AG09319 (cell line): ENCODE measurements at places on chromosomes 4 and X.
A peak's percentile ranks its signal among the peaks of the same experiment; 100 is the strongest.

DNA sequence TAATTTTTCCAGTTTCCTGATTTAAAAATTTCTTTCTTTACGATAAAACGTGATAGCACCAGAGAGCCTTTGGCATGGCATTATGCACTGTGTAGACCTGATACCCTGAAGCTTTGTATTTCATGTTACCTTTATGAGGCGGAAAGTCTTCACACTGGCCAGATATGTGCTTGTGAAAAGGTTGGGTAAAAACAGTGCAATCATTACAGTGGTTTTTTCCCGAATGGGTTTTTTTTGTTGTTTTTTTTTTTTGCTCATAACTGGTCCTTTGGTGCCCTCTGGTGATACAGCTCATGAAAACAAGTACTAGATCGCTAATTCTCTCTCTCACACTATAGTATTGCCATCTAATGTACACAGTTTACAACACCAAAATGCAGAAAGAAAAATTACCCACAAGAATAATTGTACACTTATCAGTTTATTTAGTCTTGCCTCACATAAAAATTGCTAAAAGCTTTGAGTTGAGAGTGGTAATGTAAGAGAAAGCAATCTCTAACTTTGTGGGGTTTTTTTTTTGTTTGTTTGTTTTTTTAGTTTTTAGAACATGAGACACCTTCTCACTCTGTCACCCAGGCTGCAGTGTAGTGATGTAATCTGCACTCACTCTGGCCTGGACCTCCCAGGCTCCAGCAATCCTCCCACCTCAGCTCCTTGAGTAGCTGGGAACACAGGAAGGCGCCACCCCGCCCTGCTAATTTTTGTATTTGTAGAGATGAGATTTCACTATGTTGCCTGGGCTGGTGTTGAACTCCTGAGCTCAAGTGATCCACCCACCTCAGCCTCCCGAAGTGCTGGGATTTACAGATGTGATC, 21.3 kb downstream of the SPCS3 start:
- DNase-seq, result peak; percentile 34

- no peak for DNase-seq
Measured at GRCh38 chrX:66024092-66024467, 15.8 kb downstream of the VSIG4 start.

- no peak for DNase-seq
Measured at GRCh38 chr4:142585411-142585810, 260.7 kb downstream of the INPP4B start.

GRCh38 chr4:82360298-82361177, 13.3 kb downstream of the HNRNPD start:
- DNase-seq, result no peak

DNA sequence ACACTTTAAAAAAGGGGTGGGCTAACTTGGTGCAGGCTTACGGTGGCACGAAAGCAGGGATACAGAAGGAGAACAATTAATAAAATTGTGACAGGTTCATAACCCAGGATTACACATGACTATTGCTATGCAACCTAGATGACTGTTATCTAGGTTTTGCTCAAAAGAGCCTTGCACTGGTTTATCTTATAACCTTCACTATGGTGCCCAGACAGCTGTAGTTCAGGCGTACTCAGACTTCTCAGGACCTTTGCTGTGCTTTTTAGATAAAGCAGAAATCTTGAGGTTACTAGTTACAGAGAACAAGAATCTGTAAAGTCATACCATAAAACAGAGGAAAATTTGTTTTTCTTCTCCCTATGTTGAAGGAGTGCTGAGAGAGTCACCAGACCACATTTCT, 44.4 kb downstream of the UGT2A3 start:
- no peak for DNase-seq

- no peak for DNase-seq
Measured at GRCh38 chr4:166655231-166655630, 579.1 kb downstream of the SPOCK3 start.

DNA sequence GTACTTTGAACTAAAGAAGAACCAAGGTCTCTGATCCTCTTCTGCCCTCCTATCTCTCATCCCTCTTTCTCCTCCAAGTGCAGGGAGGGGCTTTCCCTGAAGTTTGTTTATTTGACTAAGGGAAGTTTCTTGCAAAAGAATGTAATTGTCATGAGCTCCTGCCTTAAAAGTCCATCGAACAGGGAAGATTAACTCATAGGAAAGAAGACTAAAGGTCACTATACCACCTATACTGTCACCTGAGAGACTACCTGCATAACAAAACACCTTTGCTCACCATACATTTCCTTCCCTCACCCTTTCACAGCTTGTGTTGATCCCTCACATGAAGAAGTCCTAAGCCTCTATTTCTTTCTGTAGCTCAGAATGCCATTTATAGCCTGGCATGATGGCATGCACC, 59.4 kb upstream of the C4orf54 start:
- no peak for DNase-seq

DNA sequence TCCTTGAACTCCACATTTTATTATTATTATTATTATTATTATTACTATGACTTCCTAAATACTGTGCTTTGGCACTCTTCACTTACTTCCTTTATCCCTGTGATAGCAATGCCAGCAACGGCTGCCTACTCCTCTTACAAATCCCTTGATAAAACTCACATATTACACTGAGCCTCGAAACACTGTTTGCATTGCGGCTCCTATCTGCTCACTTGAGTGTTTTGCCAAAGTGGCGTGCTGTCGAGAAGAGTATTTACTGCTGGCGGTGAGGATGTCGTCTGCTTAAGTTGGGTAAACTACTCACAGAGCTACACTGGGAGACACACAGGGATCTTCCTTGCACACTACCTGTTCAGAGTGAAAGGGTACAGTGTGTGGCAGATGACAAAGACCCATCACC, 143.4 kb upstream of the VCX3A start:
- no peak for DNase-seq

DNA sequence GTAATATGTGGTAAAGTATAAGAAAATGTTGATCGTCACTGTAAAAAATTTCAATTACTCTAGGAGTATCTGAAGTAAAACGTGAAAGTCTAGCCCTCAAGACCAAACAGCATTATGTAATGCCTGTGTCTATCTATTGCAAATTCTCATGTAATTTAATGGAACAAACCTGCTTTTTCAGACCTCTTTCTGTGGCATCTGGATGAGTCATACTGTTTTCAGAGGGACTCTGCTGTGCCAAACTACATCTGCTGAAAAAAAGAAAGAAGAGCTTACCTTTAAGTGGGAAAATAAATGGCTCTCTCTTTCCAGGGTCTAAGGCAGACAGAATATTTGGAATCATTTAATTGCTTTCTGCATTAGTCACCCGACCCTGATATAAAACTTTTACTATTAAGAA, 89.8 kb upstream of the ARMCX2 start:
- no peak for DNase-seq

- DNase-seq, result no peak
Measured at GRCh38 chr4:47721485-47721884, 116.4 kb downstream of the CORIN start.

DNA sequence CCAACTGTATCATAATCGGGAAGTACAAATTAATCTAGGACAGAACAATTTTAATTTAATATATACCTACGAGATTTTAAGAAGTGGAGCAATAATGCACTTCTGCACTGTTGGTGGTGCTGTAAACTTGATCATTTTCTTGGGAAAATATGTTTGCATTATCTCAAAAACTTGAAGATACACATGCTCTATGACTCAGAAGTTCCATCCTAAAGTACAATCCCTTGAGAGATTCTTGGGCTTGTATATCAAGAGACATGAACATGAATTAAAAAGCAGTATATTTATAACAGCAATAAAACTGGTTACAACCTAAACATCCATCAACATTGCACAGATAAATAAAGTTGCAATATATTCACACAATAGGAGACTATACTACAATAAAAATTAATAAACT, 168.8 kb downstream of the CLCN4 start:
- no peak for DNase-seq

DNA sequence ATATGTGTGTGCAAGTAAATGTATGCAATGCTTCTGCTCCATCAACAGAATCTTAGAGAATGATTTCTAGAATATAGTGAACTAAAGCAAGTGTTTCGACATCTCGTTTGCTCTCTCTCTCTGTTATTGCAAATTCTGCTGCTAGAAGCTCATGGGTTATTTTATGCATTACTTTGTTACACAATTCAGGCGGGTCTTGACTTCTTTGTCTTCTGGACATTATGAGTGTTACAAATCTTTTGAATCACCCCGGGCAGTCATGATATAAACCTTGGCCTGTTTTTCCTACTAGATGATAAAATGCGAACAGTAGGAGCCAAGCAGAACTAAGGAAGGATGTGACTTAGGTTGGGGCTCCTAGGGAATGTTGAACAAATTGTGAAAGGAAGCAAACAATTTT, 166.4 kb upstream of the SFRP2 start:
- no peak for DNase-seq

DNA sequence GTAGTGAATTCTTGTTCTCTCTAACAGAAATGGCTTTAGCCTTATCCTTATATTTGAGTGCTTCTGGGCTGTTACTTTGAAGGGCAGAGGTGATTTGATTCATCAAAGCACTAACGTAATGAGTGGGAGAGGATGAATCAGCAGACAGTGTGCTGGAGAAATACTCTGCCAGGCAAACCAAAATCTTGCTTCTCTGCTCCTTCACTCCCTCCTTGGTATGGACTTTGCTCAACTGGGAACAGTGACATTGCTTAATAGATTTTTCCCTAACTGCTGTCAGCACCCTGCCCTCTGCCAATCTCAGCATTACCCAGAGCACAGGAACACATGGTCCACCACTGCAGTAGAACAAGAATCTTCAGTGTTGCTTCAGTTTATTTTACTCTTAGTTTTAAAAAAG, 56.0 kb downstream of the PDLIM5 start:
- DNase-seq, result no peak

DNA sequence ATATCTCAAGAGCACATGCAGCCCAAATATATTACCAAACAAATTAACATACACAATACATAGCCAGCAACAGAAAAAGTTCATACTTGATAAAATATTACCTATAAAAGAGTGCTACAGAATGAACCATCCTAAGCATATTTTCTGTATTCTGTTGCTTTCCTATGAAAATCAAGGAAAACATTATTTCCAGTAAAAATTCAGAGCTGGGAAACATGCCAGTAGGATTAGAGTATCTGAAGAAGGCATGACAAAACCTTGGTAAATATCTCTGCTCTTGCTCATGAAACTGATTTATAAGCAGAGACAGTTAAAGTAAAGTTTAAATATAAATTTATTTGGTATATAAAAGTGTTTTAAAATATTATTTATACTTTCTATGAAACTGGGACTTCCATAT, 599.7 kb downstream of the ARAP2 start:
- no peak for DNase-seq

DNA sequence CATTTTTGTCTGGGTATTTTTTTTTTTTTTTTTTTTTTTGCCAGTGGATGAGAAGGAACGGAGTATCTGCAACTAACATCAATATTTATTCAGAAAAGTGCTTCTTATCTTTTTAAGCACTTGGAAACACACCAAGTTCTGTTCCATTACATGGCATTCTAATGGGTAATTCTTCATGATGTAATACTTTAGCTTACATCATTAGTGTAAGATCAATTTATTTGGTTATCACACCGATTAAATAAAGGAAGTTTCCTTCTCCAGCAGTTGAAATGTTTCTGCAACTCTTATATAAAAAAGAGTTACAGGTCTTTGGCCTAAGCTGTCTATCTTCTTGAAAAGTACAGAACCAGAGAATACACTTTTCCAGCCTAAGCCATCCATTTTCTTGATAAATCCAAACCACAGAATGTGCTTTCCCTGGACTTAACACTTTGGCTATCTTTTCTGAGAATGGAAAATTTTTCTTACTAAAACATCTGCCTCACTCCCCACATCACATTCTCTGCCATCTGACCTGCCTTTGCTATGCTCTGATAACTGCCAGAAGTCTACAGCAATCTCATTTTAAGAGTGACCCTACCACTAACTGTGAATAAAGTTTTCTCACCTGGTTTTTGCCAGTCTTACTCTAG, 191.9 kb upstream of the MAB21L2 start:
- no peak for DNase-seq

GRCh38 chr4:6869944-6870343, 39.7 kb upstream of the TBC1D14 start:
- DNase-seq, result no peak

- DNase-seq, result no peak
Measured at GRCh38 chr4:175891851-175892250, 79.8 kb upstream of the GPM6A start.

DNA sequence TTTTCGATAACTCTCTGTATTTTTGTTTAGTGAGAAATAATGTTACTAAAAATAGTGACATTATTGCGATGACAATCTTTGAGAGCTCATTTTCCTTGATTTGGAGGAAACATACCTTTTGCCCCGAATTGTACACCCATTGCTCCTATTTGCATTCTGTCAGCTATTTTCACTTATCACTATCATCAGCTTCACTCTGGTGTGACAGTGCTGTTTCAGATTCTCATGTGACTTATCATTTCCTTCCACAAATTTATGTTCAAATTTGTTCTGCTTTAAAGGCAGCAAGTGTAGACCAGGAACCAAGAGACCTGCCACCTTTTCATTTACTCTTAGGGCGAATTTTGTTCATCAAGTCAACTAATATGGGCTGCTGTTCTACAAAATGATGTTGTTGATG, 179.4 kb downstream of the RBM46 start:
- DNase-seq, result no peak

DNA sequence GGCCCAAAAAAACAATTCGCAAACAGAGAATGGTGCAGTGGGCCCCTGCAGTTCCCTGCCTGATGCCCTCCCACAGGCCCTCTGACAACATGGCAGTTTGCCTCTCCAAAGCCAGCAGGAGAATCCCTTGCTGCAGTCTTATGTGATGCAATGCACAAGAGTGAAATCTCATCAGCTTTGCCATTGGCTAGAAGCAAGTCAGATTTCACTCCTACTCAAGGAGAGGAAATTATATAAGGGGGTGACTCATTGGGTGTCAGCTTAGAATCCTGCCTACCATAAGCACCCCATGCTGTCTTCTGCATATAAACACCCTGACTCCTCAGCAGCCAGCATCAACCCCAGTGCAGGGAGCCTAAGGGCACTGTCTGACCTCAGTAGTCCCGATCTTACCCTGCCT, 157.3 kb upstream of the LDB2 start:
- peak; percentile 65 for DNase-seq

- no peak for DNase-seq
Measured at GRCh38 chrX:138886769-138887168, 175.3 kb upstream of the FGF13 start.

DNA sequence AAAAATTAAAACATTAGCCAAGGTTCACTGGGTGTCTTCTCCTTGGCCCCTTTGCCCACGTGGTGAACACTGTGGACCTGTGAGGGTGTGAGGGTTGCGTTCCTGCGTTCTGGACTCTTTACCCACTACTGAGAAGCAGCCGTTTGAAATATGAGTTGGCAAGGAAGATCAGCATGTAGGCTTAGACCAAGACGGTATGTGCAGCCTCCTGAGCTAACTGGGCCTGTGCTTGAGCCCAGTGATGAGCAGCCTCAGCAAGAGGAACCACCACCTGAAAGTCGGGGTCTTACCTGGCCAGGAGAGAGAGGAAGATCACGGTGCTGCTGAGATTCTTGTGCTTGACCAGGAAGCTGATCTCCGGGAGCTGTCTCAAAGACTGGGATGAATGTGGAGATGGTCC, 19.5 kb downstream of the RGS12 start:
- DNase-seq, result no peak

GRCh38 chrX:49041744-49042580, 1.2 kb downstream of the TFE3 start:
- no peak for DNase-seq
